ENCODE measurements at places on chromosomes 12 and 14.

GRCh38 chr12:14948672-14949071 is 10.3 kb upstream of the ERP27 start:
- no peak for DNase-seq

- DNase-seq, result peak; percentile 34
These were observed 50.8 kb downstream of the TTLL5 start for GRCh38 chr14:75711796-75712211.

- DNase-seq, result no peak
These were observed 284.8 kb upstream of the TBX3 start for GRCh38 chr12:114968727-114969126.

- no peak for DNase-seq
These were observed 23.4 kb upstream of the EIF5 start for GRCh38 chr14:103310576-103311095.

DNA sequence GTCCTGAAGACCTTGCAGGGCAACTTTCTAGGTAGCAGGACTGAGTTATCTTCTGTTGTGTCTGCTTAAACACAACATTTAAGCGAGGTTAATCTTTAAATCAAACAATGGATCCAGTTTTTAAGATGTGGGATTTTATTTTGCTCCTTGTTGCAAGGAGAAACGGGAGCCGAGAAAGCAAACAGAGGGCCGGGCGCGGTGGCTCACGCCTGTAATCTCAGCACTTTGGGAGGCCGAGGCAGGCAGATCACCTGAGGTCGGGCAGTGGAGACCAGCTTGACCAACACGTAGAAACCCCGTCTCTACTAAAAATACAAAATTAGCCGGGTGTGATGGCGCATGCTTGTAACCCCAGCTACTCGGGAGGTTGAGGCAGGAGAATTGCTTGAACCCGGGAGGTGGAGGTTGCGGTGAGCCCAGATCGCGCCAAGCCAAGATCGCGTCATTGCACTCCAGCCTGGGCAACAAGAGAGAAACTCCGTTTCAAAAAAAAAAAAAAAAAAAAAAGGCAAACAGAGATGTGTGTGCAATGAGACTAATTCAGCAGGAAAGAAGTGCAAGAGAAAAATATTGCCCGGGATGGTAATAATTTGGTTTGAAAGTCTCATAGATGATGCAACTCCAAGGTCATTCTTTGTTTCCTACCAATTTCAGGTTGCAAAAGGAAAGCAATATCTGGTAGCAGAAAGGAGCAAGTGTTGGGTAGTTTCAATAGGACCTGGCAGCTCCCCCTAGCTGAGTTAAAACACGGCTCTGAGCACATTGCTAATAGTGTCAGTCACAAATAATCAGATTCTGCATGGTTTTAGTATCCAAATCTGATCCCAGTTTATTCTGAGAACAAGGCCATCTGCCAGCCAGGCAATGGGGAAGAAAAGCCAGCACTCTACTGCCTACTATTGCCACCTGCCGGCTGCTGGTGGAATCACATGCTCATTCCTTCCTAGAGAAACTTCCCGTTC is 141.4 kb downstream of the PPM1H start:
- DNase-seq, result peak; percentile 60

DNA sequence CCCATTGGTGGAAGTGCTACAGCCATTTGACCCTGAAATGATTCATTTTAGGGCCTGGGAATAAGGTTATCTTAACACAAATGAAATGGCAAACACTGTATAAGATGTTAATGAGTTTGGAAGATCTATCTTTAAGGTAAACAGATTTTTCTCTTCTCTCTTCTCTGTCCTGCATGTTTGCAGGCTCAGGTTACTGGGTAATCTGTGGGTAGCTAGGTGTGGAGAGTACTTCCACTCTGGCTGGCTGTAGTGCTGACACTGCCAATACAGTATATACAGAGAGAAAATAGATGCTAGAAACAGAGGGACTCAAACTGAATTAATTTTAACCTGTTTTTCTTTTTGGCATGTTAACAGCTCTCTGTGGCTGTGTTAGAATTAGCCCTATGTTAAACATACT is 84.6 kb downstream of the SLC38A6 start:
- DNase-seq, result no peak

GRCh38 chr12:32390572-32391219 is 8.7 kb upstream of the FGD4 start:
- no peak for DNase-seq

GRCh38 chr12:58321414-58321813 is 380.0 kb downstream of the ATP23 start:
- DNase-seq, result no peak

DNA sequence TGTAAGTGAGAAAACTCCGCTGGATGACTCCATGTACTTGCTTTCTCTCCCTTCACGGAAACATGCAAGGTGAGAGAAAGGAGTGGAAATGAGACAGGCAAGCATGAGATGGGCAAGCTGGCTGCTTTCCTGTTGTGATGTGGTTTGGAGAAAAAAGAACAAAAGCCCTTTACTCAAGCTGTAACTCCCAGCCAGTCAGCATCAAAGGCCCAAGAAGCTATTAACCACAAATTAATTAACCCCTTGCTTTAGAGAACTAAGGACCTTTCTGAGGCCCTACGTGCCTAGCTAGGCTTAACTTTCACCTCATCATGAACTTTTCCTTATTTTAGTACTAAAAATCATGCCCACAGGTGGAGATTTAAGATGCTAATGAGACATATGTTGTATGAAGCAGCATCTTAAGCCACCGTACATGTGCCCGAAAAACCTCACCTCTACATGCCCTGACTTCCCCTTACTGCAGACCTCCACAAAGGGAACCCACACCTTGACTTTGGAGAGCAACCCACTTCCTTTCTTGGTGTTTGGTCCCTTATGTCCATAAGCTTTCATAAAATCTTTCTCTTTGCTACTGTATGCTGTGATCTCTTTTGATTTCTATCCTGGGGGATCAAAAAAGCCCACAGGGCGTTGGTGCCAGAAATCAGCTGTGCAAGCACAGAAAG is 87.0 kb downstream of the GALNT8 start:
- DNase-seq, result no peak

DNA sequence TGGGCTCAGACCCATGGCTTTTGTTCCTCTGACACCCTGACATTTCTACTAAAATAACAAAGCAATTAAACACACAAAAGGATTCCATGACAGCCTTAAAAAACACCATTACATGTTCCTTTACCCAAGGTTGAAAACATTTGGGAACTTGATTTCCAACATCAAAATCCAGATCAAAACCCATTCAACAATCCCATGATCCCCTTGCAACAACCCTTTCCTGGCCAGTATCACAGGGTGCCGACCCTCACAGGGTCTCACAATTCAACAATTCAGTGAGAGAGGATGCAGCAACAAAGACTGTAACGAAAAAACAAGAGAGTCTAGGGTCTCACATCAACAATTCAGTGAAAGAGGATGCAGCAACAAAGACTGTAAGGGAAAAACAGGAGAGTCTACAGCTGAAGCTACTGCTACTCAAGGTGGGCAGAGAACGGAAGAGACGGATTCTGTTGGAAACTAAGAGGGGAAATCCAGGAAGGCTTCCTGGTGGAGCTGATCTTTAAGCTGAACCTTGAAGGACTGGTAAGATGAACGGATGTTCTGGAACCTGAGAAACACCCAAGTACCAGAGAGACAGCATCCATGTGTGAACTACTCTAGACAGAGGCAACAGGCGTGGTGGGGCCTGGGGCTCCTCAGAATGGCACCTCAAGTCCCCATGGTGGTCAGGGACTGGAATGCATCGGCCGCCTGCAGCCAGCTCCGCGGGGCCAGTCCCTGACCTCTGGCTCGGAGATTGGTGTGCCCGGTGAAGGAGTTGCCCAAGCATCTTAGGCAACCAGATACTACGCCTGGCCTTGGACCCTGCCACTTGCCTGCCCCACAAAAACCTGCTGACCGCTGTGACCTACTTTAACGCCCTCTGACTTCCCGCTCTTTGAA is 22.7 kb upstream of the ZFP36L1 start:
- DNase-seq, result no peak

DNA sequence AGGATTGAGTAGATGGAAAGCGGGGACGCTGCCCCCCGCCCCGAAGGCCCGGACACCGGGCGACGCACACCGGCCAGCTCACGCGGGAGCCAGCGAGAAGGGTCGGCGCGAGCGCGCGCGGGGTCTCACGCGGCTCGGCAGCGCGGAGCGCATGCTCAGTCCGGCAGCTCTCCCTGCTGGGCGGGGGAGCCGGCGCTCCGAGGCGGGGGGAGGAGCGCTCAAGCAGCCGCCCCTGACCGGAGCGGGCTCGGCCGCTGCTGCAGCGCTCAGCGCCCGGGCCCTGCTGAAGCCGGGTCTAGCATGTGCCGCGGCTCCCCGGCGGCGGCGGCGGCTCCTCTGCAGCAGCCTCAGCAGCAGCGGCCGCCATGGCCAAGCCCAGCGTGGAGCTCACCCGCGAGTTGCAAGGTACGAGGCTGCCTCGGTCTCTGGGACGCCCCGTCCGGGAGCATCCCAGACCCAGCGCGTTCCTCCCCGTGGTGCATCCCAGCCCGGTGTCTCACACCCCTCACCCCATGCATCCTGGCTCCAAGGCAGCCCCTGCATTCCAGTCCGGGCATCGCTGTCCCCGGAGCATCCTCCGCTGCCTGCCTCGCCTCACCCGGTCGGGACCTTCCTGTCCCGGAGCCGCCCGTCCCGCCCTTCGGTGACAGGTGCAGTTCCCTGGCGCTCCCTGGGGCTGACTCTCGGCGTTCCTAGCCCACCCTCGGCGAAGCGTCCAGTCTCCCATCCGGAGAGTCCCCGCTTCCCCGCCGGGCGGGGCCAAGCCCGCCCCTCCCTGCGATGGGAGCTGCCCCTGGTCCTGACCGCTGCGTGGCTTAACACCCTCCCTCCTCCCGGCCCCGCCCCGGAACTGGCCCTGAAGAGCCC is at the start of gene CARMIL3:
Gene CARMIL3, plus strand, starts transcription at position 221 of the 867 bp plus-strand sequence. Its CDS starts 145 bp downstream, at position 366.
- DNase-seq, result no peak

- DNase-seq, result no peak
These were observed 2.8 kb downstream of the MAP4K5 start for GRCh38 chr14:50529288-50530179.

DNA sequence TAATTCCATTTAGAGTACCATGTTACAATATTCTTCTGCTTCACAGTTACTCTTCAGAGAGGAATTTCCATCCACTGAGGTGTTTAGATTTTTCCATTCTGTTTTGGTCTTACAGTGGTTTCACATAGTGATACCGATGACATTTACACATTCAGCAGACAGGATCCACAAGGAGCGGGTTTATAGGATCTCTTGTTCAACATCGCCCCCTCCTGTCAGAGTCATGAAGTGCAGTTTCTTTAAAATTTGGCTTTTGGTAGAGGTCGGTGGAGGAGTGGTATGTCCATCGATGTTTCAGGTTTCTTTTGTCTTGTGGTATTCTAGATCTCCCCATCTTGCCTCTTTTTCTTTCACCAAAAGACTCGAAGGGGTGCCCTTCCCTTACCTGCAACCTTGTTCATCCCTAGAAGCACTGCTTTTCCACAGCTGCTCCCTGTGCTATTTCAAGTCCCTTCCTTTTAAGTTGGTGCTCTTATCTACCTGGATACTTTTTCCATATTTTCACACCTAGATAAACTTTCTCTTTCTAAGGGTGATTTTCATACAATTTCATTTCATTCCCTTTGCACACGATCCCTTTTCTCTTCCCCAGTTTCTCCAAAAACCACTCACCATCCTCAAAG is 181.3 kb downstream of the ITPR2 start:
- peak; percentile 41 for DNase-seq

DNA sequence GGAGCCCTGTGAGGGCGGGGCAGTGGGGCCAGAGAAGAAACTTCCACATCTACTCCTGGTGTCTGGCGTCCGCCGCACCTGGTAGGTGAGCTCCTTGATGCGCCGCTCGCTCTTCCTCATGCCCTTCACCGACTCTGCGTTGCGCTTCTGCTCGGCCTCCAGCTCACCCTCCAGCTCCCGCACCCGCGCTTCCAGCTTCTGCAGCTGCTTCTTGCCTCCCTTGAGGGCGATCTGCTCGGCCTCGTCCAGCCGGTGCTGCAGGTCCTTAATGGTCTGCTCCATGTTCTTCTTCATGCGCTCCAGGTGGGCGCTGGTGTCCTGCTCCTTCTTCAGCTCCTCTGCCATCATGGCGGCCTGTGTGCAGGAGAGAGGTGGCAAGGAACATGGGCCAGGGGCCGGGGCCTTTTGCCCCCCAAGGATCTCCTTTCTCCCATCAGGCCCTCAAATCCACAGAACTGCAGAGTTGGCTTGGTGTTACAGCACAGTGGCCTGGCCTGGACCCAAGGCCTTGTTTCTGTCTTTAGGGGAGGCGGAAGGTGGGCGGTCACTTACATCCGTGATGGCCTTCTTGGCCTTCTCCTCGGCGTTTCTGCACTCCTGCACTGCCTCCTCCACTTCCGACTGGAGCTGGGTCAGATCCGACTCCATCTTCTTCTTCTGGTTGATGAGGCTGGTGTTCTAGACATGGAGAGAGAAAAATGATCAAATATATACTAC is 7.7 kb downstream of the CMTM5 start:
- no peak for DNase-seq

GRCh38 chr14:20624495-20625070 is 16.9 kb downstream of the OR6S1 start:
- DNase-seq, result no peak

DNA sequence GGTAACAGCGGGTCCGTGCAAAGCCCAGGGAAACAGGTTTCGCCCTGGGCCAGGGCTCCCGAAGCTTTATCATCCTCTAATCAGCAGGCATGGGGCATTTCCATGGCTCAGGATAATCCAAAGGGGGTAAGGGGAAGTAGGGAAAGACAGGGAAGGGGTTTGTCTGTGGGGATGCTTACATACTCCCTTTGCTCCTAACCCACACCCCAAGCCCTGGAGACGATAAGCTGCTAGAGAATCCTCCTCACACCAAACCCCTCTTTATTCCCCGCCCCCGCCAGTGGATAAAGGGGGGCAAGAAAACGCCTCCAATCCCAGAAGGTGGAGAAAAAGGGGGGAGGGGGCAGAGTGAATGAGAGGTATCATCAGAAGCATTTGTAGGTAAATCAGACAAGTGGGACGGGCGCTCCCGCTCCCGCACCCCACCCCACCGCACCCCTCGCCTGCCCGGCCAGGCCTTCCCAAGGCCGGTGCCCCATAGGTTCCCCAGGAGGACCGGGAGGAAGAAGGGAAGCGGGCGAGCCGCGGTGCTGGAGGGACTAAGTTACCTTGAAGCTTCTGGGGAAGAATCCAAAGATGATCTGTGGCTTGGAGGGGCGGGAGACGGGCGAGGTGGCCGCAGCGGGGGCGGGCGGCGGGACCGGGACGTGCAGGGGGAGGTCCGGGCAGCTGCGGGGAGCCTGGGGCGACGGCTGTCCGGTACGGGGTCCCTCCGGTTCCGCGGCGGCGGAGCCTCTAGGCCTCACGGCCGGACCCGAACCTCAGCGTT is 762 bp downstream of the PPP2R5E start:
- DNase-seq, result no peak

All from HCT116 (cell line).